ENCODE measurements at places on chromosomes 7 and 10.

DNA sequence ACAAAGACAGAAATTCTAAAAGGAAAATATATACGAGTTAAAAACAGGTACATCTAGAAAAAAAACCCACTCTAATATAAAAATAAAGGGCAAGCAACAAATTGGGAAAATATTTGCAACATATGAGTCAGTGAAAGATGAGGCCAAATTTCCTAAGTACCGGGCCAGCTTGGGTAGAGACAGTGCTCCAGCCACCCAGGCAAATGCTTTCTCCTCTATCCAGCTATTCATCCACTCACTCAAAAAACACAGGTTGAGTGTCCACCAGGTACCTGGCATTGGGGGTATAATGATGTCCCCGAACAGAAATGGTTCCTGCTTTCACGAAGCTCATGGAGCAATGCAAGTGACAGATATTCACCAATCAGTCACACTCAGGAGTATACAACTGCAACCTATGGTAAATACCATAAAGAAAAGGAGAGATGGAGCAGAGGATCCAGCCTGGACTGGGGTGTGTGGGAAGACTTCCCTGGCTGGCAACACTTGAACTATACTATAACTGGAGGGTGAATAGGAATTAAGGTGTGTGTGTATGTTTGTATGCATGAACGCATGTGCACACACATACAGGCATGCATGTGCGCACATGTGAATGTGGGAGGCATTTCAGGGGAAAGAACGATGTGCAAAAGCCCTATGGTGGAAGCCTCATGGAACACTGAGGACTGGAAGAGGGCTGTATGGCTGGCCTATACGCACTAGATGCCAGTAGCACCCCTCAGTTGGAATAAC, 2.3 kb downstream of the ARHGAP22 start:
- no peak for DNase-seq

DNA sequence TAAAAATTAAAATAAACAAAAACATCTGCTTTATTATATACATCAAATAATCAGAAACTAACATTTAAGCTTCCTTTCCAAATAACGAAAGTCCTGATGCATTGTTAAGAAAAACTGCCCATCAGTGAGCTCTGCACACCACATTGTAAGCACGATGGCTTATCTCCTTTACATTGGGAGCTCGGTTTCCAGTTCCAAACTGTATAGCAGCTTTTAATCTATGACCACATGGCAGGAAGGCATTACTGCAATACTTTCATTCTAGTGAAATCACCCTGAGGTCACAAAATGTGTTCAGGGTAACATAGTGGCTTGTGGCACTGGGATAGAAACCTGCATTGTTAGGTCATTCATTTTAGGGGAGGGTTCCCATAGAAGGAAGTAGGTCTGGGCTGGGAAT, 146.3 kb downstream of the ZNF22 start:
- no peak for DNase-seq

DNA sequence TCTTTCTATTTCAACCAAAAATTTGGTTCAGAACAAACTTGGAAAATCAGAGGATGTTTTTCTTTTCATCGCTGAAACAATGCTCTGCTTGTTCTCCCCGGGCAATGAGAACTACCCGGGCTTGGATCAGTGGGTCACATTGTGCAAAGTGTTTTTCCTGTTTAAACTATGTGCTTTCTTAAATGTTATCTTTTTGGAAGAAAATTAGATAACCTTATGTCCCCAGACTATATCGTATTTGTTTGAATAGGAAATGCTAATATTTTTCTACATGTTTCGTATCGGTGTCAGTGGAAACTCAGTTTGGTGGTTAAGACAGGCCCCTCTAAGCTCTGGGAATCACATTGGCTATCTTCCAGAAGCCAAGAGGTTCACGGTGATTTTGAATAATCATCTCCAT, 319.5 kb upstream of the NFE2L3 start:
- DNase-seq: no peak

- DNase-seq: no peak
Observed at GRCh38 chr7:131100357-131101054, 227.2 kb upstream of the MKLN1 start.

DNA sequence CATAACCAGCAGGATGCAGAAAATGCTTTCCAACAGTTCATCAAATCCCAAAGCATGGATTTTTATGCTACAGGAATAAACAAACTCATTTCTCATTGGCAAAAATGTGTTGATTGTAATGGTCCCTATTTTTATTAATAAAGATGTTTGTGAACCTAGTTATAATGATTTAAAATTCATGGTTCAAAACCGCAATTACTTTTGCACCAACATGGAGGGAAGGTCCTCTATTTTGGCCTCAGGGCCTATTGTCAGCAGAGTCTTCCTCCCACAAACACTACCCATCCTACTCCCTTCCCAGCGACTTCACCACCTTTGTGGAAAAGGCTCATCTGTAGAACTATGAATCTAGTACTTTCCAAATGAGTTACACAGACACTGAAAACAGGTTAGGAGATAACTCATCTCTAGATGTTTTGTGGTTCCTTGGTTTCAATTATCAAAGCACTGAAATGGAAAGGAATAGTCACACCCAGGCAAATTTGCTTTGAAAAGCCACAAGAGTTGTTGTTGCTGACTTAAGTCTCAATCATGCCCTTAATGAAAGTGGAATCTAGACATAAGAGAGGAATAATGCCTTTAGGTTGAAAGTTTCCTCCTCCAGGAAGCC, 59.4 kb upstream of the FRMD4A start:
- no peak for DNase-seq

DNA sequence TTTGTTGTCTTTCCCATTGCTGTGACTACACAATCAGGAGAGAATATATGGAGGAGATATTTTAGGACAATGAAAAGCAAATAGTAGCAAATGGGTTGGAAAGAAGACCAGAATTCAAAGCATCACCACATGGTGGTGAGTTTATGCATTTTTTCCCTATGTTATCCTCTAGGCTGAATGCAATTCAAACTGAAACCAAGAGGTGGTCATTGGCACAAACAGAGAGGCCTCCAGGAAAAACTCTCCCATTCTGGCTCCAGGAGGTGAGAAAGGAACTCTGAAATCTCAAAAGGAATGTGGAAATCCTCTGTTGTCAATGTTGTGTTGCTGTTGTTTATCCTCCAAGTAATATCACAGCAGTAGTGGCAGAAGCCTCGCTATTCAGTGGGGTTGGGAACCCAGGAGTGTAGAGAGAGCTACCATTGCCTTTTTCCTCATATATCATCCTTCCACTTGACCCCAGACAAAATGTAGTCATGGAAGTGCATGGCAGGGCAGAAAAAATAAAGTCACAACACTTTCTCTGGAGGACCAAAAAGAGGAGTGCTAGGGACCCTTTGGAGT, 819.1 kb downstream of the GRID1 start:
- no peak for DNase-seq

DNA sequence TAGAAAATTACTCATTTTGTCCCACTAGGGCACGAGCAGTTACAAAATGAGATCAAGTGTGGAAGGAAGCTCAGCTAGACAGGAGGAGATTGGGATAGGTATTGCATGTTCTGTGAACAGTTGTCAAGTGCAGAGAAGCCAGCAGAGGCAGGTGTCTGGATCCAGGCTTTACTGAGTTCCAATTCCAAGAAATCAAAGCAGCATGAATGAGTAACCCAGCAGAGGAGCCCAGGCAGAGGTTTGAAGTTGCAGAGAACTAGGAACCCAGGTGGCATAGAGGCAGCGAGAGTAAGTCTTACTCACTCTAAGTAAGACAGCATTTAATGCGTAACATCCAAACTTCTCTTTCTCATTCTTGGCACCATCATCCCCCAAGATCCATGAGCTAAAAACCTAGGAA, 11.8 kb downstream of the MRC1 start:
- no peak for DNase-seq

DNA sequence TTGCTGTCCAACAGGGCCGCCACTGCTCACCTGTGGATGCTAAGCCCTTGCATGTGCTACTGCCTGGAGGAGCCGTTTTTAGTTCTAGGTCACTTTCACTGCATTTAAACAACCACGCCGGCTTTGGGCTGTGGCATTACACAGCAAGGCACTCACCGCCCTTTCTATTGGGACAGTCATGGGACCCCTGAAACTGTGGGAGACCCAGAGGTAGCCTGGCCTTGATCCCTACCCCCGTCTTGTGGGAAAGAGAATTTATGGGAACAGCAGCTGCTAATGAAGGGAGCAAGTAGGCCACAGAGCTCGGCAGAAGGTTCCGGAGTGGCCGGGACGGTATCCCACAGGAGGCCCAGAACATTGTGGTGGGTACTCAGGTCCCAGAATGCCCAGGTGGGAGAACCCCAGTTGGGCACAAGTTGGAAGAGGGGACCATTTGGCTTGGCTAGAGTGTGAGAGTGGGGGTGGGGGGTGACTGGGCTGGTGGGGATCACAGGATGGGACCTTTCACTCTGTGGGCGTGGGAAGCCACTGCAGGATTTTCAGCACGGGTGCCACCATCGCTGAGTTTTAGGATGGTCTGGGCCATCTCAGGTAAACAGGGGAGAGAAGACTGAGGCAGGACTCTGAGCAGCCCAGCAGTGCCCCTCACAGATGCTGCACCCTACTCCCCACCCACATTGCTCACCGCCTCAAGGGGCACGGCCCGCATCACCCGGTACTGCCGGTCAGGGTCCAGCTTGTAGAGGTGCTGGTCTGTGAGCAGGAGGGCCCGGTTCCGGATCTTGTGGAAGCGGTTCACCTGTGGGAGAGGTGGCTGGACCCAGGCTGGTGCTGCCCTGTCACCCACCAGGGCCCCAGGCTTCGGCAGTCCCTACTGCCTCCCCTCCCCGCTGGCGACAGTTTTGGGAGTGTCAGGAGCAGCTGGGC, 15.2 kb downstream of the MYO1G start:
- no peak for DNase-seq

DNA sequence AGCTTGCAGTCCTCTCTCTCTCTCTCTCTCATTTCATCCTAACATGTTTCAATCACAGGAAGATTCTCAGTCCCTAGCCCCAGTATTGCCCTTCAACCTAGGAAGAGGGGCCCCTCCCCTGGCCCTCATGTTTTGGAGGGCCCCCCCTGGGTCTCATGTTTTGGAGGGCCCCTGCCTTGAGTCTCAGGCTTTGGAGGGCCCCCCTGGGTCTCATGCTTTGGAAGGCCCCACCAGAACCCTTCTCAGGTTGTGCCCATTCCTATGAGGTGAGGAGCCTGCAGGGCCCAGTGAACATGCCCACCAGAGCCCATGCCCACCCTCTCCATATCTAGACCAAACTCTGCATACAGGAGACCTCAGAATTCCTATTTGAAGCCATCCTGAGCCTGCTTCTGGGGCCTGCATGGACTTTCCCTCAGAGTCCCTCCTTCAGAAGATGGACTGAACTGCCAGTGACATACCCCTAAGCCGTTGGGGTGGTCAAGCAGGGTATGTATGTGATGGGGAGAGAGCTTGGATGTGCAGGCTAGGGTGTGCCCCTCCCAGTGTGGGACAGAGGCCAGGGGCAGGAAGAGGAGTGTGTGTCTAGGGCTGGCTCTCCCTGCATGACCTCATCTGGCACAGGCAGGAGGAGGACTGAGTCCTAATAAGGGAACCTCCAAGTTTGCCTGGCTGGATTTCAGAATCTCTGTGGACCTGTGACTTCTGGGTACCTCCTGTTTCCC, 8.1 kb upstream of the VDAC2 start:
- no peak for DNase-seq

GRCh38 chr10:12541446-12542067, 192.2 kb downstream of the CAMK1D start:
- no peak for DNase-seq

GRCh38 chr10:71239946-71240795, 27.8 kb downstream of the UNC5B start:
- no peak for DNase-seq

GRCh38 chr7:106064316-106064715, 47.8 kb downstream of the SYPL1 start:
- DNase-seq: no peak

DNA sequence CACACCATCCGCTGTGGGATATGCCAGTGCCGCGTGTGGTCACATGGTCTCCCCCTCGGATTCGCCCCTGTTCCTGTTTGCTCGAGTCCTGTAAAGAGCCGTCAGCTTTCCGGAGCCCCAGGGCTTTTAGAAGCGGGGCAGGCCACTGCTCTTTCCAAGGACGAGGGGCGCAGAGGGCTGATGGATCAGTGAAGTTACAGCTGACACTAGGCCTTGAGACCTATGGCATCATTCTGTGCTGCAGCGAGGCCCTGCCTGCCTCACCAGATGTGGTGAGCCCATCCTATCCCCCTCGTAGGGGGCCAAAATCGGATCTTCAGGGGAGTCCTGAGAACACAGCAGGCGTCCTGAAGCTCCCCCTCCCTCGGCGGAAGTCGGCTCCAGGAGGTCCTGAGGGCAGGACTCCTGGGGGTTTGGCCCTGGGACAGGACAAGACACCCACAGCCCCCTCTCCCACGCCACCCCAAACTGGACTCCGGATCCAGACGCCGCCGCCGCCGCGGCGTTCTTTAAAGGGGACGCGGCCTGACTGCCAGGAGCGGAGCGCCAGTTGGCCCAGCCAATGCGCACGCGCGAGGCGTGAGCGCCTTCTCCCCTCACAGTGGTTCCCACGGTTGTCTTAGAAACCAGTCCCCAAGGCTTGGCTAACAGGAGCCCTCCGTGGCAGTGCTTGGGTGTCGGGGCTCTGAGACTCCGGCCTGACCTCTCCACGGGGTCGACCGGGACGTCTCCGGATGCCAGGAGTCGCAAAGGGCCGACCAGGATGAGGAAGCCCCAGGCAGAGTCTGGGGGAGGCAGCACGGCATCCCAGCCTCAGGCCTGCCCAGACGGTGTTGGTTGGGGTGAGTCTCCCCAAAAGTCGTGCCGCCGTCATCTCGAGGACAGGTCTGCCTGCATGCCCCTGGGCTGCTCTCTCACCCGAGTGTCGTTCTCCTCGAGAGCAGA, 371.7 kb downstream of the ZNF716 start:
- no peak for DNase-seq

All from smooth muscle cell of the brain vasculature (primary cell).